ENCODE measurements at places on chromosomes 1 and 21.

DNA sequence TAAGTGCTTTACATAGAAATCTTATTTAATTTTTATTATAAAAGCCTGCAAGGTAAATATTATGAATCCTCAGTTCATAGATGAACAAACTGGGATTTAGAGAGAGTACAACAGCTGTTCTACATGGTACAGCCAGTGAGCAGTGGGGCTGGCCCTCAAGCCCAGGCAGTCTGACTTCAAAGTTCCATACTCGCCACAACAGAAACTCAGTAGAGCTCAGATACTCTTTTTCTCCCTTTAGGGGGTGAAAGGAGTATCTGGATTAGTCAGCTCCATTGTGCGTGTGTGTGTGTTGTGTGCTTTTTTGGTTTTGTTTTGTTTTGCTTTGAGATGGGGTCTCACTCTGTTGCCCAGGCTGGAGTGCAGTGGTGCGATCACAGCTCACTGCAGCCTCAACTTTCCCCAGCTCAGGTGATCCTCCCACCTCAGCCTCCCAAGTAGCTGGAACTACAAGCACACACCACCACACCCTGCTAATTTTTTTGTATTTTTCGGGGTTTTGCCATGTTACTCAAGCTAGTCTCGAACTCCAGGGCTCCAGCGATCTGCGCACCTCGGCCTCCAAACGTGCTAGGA lies 378.5 kb downstream of the SMYD3 start:
- no peak for DNase-seq

GRCh38 chr1:14899686-14900085 lies 253.9 kb upstream of the TMEM51 start:
- no peak for DNase-seq

DNA sequence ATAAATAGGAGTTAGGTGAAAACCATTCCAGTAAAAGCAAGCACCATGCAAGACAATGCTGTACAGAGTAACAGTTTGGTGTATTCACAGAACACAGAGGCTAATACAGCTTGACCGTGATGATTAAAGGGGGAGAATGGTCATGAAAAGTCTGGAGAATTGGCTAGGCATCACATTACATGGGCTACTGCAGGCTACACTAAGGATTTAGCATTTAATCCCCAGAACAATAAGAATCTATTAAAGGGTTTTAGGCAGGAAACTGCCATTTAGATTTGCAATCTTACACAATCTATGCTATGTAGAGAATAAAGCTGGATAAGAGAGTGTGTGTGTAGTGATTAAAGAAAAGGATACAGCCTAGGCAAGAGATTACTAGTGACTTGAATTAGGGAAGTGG lies 30.6 kb downstream of the HFM1 start:
- DNase-seq, result no peak

DNA sequence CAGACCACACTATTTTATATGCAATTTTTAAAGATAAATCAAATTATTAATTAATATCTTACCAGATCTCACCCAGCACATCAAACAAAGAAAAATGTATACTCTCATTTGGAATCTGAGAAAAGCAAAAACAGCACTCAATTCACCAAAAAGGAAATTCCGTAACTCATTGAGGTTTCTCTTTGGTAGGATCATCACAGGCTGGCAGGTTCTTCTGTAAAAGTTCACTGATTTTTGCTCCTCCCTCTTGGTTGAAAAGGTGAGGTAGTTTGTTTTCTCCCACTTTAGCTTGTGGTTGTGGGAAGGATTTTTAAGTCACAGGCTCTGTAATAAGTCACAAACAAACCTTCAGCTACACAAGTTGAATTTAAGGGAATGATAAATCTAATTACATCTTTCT lies at the start of gene LIPI:
TSS of gene LIPI (minus strand) at position 218 of the 400 bp plus-strand sequence. CDS start at position 108, 110 bp downstream.
- DNase-seq, result no peak

- DNase-seq, result no peak
Observed at GRCh38 chr1:110307239-110307974, 31.8 kb upstream of the RBM15 start.

GRCh38 chr1:100538913-100539835 lies 1.2 kb downstream of the GPR88 start:
- no peak for DNase-seq

DNA sequence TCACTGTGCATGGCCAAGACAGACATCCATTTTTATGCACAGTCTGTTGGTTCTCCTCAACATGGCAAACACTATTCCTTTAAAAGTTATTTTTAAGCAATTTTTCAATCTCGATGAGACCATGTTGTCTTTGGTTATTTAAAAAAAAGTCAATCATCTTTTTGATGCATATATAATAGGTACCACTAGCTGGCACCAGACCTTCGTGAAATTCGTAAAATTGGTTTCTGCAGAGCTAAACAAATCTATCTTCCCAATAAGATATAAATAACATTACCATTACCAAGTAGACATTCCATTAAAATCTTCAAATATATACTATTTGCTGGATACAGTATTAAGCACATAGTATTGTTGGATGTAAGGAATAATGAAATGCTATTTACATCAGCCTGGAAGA lies 220.0 kb upstream of the GREM2 start:
- DNase-seq, result no peak

All from dorsolateral prefrontal cortex (tissue), 122 donors.